Activated naive CD8-positive, alpha-beta T cell treated with anti-CD3 and anti-CD28 coated beads, Interleukin-2, amount 50 U/mL, for 24 hours (primary cell): ENCODE measurements at places on chromosomes 11 and 22.

GRCh38 chr11:102575012-102575411, 44.5 kb upstream of the MMP7 start:
- DNase-seq = no peak

DNA sequence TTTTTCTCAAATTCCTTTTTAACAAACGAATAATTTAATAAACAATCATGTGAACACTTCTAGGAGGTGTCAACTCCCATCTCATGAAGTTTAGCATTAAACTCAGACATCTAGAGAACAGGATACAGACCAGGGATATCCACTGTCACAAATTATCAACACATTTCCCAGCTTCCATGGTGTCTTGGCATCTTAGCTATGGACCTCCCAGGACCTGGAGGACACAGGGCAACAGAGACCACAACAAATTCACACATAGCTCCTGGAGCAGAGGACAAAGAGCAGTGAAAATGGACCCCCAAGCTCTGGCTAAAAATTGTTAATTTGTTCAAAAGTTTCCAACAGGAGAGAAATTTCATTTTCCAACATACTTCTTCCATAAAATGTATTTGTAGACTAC, 102.2 kb downstream of the SGSM3 start:
- DNase-seq = no peak

GRCh38 chr11:60950933-60951605, 907 bp downstream of the SLC15A3 start:
- peak; percentile 36 for DNase-seq

DNA sequence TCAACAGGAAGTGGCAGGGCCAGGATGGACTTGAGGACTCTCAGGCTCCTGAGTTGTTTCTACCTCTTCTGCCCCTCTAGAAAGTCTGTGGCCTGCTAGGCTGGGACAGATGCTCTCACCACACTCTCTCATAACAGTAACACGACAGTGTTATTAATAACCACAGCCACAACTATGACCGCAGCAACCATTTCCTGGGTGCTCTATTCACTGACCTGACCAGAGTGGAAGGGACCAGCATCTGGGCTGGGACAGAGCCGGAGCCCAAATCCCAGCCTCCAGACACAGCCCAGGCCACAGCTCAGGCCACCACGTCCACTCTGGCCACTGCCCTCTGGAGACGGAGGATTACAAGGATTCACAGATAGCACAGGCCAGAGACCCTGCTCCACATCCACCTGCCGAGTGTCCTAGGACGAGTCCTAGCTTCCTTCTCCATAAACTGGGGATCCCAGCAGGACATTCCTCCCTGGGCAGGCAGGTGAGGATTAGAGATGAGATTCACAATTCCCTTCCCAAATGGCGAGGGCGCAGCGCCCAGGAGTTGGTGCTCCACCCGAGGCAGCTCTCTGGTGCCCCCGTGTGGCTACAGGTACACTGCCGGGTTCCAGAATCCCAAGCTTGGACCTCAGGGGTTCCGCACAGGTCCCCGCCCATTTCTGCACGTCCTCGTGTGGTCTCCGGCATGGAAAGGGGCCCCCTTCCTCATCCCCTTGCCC, 7.1 kb downstream of the PNPLA5 start:
- DNase-seq = peak; percentile 71

GRCh38 chr11:128607819-128608218, 20.5 kb upstream of the ETS1 start:
- no peak for DNase-seq

DNA sequence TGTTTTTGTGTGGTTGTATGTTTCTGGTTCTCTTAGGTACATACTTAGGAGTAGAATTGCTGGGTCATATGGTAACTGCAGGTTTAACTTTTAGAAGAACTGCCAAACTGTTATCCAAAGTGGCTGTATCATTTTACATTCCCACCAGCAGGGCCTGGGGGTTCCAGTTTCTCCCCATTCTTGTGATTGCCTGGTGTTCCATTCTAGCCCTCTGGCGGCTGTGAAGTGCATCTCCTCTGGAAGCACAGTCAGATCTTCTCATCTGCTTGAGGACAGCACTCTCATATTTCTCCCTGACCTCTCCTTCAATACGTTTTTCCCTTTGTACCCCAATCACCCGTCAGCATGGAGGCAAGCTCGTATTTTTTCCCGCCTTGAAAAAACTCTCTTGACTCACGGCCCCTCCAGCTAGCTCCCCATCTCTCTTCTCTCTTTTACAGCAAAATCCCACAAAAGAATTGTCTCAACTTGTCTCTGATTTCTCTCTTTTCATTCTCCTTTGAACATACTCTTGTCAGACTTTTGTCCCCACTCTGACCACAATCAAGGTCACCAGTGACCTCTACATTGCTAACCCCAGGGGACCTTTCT, 56.8 kb upstream of the THY1 start:
- no peak for DNase-seq

- DNase-seq = peak; percentile 88
Measured at GRCh38 chr22:43263645-43264514, 76.9 kb upstream of the TTLL12 start.

- DNase-seq = no peak
Measured at GRCh38 chr11:110331626-110332025, 35.2 kb upstream of the RDX start.

DNA sequence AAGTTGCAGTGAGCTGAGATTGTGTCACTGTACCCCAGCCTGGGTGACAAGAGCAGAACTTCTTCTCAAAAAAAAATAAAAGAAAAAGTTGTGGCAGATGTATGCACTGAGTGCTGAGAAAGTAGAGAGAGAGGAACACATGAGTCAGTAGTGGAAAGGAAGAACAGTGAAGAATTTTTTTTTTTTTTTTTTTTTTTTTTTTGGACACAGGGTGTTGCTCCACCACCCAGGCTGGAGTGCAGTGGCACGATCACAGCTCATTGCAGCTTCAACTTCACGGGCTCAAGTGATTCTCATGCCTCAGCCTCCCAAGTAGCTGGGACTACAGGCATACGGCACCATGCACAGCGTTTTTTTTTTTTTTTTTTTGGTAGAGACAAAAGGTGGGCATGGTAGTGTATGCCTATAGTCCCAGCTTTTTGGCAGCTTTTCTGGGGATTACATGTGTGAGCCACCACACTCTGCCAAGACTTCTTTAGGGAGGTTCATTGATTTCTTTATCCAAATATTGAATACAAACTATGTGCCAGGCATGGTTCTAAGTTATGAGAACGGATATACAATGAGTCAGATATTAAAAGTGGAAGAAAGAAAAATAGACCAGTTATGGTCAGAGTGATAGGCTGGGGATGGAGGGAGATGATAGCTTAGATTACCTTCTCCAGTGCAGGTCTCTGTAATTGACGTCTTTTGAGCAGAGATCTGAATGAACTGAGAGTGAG, 62.0 kb downstream of the YAP1 start:
- no peak for DNase-seq

- DNase-seq = no peak
Measured at GRCh38 chr11:56890584-56891305, 98.0 kb upstream of the OR5AK2 start.

DNA sequence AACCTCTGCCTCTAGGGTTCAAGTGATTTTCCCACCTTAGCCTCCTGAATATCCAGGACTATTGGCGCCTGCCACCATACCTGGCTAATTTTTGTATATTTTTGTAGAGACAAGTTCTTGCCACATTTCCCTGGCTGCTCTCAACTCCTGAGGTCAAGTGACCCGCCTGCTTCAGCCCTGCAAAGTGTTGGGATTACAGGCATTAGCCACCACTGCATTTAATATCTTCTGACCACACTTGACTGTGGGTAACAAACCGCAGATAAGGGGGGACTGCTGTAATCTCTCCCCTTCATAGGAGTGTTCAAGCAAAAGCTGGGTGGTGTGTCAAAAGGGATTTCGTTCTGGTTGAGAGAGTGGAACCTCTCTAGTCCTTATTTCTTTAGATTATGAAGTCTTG, 53.4 kb downstream of the GRAMD1B start:
- DNase-seq = no peak

DNA sequence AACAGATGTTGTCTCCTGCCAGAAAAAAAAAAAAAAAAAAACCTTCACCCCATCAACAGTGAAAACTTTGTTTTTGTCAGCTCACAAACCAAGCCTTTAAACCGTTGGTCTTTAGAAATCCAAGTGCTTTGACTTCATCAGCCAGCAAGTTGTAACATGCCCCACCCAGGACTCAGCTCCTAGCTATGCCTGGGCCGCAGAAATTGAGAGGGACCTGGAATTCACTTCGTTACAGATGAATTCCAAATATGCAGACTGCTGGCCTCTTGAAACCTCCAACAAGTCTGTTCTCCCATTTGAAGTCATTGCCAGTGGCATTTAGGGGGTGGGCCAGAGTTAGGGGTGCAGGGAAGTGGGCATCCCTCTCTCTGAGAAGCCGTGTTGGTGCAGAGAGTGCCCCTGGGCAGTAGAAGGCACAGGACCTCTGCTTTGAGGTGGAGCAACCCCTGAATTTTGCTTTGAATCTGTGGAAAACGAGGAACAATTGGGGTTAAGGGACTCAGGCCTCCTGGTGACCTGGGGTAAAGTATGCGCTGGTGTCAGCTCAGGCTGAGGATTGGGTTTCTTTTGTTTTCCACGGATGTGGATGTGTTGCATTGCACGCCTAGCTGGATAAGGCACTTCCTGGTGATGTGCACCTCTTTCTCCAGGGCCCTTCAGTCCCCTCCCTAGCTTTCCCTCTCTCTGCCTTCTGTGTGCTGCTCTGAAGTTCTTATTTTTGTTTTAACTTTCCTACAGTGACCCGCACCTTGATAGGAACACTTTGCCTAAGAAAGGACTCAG, 109.5 kb downstream of the DBX1 start:
- DNase-seq = no peak

DNA sequence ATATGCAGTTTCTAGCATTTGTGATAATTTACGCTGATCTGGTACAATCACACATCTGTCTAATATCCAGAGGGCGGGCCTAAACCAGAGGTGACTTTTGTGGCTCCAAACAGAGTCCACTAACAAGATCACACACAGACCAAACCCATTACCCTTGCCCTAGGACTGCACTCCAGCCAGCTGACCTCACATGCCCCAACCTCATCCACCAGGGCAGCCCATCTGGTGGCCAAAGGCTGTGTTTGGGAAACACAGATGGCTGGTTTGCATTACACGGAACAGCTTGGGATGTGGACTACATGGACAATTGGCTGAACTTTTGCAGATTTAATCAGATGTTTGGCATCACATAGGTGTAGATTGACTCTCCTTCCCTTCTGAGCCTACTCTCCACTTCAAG, 228.2 kb downstream of the GRIK4 start:
- DNase-seq = no peak

DNA sequence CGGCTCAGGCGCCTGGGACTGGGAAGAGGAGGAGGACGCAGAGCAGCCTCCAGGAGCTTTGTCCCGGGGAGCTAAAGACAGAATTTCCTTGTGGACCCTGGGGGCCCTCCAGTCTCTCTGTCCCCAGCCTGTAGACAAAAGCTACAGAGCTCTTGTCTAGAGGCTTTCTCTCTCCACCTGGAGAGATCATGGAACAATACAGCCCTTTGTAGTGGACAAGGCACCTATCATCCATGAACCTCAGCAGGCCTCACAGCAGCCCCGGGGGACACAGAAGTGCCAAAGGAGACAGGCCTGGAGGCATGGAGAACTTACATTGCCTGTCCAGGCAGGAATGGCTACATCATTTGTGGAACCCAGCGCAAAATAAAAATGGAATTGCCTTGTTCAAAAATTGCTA, 55.7 kb upstream of the TTLL12 start:
- no peak for DNase-seq

DNA sequence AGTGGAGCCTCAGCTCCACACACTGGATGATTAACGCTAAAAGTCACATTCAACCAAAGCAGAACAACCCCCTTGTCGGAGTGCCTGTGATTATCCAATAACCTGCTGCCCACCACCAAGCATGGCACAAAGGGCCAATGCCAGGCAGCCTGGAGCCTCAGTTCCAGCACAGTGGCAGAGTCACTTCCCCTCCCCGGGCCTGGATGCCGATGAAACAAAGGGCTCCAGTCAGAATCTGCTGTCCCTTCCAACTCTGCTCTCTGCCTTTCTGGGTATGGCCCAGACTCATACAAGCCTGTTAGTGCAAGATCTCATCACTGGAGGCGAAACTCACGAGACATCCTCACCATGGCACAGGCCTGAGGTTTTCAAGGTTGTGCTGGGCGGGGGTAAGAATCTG, 52.1 kb downstream of the CLTCL1 start:
- DNase-seq = no peak
